ENCODE measurements at places on chromosomes 1 and 21. TPM values are rescaled to one million over a fixed set of nuclear protein-coding genes. Genes with fewer than 3 reads are reported as not detected.

AQP10 gene
- total RNA-seq = not detected

DNA sequence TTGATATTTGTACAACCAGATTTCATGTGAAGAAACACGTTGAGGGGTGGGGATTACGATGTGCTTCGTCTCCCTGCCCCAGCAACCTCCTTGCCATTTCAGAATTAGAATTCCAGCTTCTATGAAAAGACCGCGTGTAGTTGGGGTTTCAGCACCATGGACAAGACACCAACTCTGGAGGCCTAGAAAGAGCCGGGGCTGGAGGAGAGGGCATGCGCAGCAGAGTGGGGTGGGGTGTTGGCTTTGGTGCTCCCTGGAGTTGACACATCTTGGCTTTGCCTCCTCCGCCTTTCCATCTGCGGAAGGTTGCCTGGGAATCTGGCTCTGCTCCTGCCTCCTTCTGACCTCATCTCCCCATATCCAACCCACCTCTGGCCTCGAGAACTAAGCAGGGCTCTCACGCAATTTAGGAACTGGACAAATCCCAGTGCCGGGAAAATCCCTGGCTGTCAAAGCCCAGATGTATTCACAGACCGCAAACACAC is 11.8 kb downstream of the HTR6 start:
- no peak overlapping the region for H3K27ac ChIP-seq
- H3K4me3 ChIP-seq = no peak overlapping the region
- H3K4me1 ChIP-seq = no peaks in the 10 kb centered on the region
- H3K36me3 ChIP-seq = no peaks in the 10 kb centered on the region
- no peaks in the 10 kb centered on the region for H3K27me3 ChIP-seq

DNAI4 gene
- 13.5 TPM for total RNA-seq

DNA sequence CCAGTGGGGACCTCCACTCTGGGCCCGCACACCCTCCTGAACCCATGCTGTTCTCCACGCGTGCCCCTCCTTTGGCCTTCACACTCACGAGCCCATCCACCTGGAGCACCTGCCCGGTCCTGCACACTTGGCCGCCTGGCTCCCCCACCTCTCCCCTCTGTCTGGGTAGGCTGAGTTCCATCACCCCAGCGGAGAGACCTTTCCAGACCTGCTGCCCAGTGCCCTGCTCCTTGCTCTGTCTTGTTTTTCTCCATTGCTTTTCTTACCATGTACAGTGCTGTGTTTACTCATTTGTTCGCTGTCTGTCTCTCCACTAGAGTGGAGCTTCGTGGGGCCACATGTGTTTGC is 351.0 kb upstream of the VAMP3 start:
- no peaks in the 10 kb centered on the region for H3K4me1 ChIP-seq
- H3K36me3 ChIP-seq = no peaks in the 10 kb centered on the region
- H3K27me3 ChIP-seq = no peaks in the 10 kb centered on the region
- H3K27ac ChIP-seq = no peak overlapping the region
- DNase-seq = no peak
- no peak overlapping the region for H3K4me3 ChIP-seq

DNA sequence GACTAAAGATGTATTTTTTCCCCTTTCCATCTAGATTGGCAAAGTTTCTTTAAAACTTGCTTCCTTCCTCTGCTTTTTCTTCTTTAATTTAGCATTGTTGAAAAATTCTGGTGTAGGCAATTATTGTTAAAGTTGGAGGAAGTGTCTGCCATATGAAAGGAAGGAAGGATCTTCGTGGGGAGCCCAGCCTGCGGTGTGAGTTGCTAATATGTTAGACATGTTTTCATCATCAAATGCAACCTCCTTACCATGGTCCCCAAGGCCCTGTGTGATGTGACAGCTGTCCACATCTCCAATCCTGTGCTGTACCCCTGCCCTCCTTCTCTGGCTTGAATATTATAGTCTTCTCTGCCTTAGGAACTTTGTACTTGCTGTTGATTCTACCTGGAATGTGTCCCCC is 81.0 kb upstream of the ZBTB18 start:
- no peaks in the 10 kb centered on the region for H3K4me1 ChIP-seq
- no peak overlapping the region for H3K4me3 ChIP-seq
- H3K27me3 ChIP-seq = no peaks in the 10 kb centered on the region

SH3BGR gene
- 3.8 TPM for total RNA-seq

NPPA gene
- total RNA-seq = not detected

C1QB gene
- 592 TPM for total RNA-seq

Measured in tibial nerve (tissue), 4 donors.